ENCODE measurements at places on chromosomes 12 and 14. TPM values are rescaled to one million over a fixed set of nuclear protein-coding genes. Genes with fewer than 3 reads are reported as not detected.

The INHBC gene
- not detected for polyA plus RNA-seq

The KERA gene
- polyA plus RNA-seq, result not detected

The TAS2R14 gene
- 0.94 TPM for polyA plus RNA-seq

The ZFYVE26 gene
- 5.1 TPM for polyA plus RNA-seq

The DCAF4 gene
- 7.5 TPM for polyA plus RNA-seq

The PPP4R3A gene
- 36.8 TPM for polyA plus RNA-seq

The TMEM63C gene
- 3.7 TPM for polyA plus RNA-seq

The OASL gene
- 1.9 TPM for polyA plus RNA-seq

The IL31 gene
- not detected for polyA plus RNA-seq

The KLHDC1 gene
- 1.0 TPM for polyA plus RNA-seq

The CD163 gene
- 3.7 TPM for polyA plus RNA-seq

The OR6C2 gene
- polyA plus RNA-seq, result 0.02 TPM

The RD3L gene
- polyA plus RNA-seq, result not detected

The CPNE6 gene
- polyA plus RNA-seq, result 0.06 TPM

The EXOC5 gene
- polyA plus RNA-seq, result 8.9 TPM

The PRIM1 gene
- 7.4 TPM for polyA plus RNA-seq

The KRT6C gene
- polyA plus RNA-seq, result 229 TPM

The SSPN gene
- 0.69 TPM for polyA plus RNA-seq

The SLCO1B1 gene
- polyA plus RNA-seq, result not detected

The ZNF641 gene
- 3.0 TPM for polyA plus RNA-seq

The STAC3 gene
- polyA plus RNA-seq, result 0.96 TPM

The FAM234B gene
- polyA plus RNA-seq, result 0.84 TPM

The SLC25A47 gene
- polyA plus RNA-seq, result 0.01 TPM

The ACTN1 gene
- polyA plus RNA-seq, result 98.2 TPM

The NOS1 gene
- 0.32 TPM for polyA plus RNA-seq

The CDH24 gene
- 7.4 TPM for polyA plus RNA-seq

The MUCL1 gene
- polyA plus RNA-seq, result not detected

The PLEKHG7 gene
- polyA plus RNA-seq, result not detected

The CMA1 gene
- polyA plus RNA-seq, result 0.35 TPM

The TAS2R30 gene
- 0.12 TPM for polyA plus RNA-seq

The C1S gene
- polyA plus RNA-seq, result 80.5 TPM

The SLC25A29 gene
- polyA plus RNA-seq, result 67.7 TPM

The GLT1D1 gene
- 0.19 TPM for polyA plus RNA-seq

The UBR7 gene
- polyA plus RNA-seq, result 7.8 TPM

The FAM186B gene
- 0.09 TPM for polyA plus RNA-seq

The BLTP3B gene
- 4.2 TPM for polyA plus RNA-seq

The KLRB1 gene
- polyA plus RNA-seq, result 0.81 TPM

The RFC5 gene
- polyA plus RNA-seq, result 13.8 TPM

The APOF gene
- not detected for polyA plus RNA-seq

The TEX22 gene
- 0.14 TPM for polyA plus RNA-seq

The POTEM gene
- polyA plus RNA-seq, result not detected

The GAPDH gene
- 2,765 TPM for polyA plus RNA-seq

The CCDC175 gene
- polyA plus RNA-seq, result not detected

The VPS37B gene
- polyA plus RNA-seq, result 81.4 TPM

The NTS gene
- polyA plus RNA-seq, result 0.31 TPM

The PARPBP gene
- polyA plus RNA-seq, result 7.0 TPM

The DCN gene
- 152 TPM for polyA plus RNA-seq

The IRAK3 gene
- 0.76 TPM for polyA plus RNA-seq

The RAB2B gene
- 6.8 TPM for polyA plus RNA-seq

Data from esophagus (tissue), 2 donors.